ENCODE measurements at places on chromosomes 6 and 20.

DNA sequence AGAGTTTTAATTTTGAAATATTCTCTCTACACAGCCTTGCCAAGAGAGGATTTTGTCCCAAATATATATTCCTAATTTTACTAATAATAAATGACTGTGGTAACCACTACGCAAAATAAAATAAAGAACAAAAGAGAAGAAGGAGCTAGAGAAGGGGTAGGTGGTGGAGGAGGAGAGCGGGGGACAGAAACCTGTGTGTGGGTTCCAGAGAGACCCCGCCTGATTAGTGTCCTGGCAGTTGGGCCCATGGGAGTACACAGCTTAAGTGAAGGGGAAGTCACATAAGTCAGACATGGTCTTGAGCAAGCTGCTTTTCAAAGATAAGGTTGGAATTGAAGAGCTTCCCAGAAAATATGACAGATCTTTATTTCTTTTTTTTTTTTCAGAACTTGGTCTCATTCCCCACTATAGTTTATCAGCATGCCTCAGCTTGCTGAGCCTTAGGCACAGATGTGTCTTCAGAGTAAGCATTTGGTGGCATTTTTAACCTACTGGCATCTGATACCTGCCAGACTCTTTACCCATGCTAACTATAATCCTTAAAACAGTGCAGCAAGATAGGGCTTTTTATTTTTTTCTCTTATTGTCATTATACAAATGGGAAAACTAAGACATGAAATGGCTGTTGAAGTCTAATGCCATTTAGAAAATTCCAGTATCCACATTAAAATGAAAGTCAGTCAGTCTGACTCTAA, 9.6 kb upstream of the RHAG start:
- no peak for DNase-seq

GRCh38 chr6:22598339-22598738, 29.0 kb downstream of the HDGFL1 start:
- no peak for DNase-seq

DNA sequence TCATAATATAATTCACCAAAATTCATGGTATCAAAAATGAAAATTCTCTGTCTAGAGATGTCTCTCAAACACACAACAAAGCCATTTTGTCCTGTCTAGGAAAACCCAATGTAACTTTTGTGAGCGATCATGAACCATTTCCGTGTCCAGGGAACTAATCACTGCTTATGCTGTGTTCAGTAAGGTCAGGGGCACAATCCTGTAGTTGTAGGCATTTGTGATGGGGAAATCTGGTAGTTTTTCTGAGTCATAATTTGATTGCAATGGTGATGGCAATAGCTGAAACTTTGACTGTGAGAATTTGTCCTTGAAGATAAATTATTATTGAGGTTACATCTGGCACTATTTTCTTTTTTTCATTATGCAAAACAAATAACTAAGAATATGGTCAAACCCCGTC, 21.0 kb upstream of the GCLC start:
- no peak for DNase-seq

DNA sequence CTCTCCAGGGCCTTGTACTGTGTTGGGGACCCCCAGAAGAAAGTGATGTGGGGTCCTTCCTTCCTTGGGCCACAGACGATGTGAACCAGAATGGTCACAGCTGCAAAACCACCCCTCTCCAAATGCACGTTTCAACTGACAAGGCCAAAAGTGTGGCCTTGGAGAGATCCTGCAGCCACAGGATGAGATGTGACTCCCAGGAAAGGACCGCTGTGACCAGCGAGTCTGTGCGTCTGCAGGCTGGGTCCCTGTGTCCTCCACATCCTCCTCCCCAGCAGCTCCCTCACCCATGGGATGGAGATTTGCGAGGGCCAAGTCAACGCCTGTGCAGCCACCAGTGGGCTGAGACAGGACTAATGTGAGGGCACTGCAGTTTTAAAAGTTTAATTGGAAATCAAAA, 247.0 kb downstream of the ERMARD start:
- no peak for DNase-seq

GRCh38 chr20:37828684-37829083, 74.2 kb upstream of the VSTM2L start:
- no peak for DNase-seq

DNA sequence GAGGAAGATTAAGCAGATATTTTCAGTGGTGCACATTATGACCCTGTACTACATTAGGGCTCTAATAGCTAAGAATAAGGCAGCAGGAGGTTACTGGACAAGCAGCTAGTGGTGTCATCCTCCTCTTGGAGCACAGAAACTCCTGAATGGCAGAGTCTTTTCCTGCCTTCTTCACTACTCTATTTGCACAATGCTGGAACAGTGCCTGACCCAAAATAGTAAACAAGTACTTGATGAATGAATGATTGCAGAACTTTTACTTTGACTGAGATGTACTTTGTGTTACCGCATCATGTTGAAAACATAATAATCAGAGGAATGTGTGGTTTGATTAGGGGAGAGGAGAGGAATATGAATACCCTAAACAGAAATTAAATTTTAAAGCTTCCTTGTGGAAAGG, 30.0 kb upstream of the UST start:
- no peak for DNase-seq

DNA sequence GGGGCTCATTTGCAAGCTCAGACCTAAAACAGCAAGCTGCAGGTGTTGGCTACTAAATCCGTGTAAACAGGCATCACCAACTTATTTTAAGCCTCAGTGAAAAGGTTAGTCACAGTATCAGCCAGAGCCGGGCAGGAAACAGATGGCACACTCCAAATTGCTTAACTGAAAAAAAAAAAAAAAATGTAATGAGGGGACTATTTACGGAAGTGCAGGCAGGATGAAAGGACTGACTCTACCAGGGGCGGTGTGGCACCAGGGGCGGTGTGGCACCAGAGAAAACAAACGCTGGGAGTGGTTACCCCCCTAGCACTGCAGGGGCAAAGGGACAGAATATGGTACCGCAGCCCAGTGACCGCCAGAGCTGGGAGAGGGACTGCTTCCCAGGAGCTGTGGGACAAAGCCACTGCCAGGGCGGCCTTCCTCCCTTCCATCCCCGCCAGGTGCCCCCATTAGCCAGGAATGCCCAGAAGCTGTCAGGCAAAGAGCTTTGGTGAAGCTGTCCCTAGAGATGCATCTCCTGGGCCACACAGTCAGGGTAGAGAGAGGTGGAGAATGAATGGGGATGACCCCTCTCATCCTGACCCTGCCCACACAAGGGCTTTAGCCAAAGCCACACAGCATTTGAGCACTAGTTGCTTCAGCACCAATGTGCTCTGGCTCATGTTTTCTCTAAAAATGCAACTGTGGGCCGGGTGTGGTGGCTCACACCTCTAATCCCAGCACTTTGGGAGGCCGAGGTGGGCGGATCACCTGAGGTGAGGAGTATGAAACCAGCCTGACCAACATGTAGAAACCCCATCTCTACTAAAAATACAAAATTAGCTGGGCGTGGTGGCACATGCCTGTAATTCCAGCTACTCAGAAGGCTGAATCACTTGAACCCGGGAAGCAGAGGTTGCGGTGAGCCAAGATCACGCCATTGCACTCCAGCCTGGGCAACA, 39.6 kb upstream of the GFOD1 start:
- DNase-seq: no peak

DNA sequence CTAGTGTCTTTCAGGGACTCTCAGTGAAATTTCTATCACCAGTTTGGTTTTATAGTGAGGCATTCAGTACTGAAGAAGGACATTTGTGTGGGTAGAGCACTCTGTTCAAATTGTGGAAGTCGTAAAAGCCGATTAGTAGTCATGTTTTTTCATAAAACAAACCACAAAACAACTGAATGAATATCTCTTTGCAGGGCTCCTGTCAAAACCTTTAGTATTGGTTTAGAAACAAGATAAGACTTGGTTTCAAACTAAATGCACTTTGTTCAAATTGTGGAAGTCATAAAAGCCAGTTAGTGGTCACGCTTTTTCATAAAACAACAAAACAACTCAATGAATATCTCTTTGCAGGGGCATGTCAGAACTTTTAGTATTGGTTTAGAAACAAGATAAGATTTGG, 23.8 kb downstream of the ADGRF4 start:
- no peak for DNase-seq

GRCh38 chr6:3876866-3877265, 27.7 kb downstream of the FAM50B start:
- no peak for DNase-seq

GRCh38 chr6:36069573-36069972, 42.0 kb downstream of the MAPK14 start:
- DNase-seq: no peak

GRCh38 chr6:5752391-5752680, 254.4 kb downstream of the NRN1 start:
- no peak for DNase-seq

DNA sequence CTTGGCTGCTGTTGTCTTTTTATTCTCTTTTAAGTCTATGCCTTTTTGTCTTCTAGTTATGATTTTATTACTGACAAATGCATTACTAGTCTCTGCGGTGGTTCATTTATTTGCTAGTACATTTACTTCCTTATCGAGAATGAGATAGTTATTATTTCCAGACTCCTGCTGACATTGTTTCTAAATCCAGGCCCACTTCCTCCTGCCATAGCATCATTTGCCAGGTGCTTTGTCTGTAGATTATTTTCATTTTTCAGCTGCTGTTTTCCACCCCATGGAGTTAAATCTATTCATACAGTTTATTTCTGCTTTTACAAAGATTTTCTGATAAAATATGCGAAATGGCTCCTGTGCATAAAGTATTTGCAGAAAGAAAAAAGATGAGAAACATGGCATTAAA, 459.7 kb downstream of the MMUT start:
- no peak for DNase-seq

DNA sequence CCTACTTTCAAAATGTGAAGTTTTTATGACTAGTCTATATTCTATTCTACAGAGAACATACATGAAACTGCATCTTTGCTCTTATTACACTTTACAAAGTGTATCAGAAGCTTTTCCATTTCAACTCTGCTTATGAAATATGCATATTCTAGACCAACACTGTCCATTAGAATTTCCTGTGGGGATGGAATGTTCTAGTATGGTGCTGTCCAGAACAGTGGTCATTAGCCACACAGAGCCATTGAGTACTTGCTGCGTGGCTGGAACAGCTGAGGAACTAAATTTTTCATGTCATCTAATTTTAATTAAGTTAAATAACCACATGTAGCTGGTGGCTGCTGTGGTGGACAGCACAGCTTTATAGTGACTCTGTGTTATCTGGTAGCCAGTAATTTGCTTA, 105.9 kb upstream of the PDE10A start:
- DNase-seq: no peak

GRCh38 chr20:40600441-40601219, 88.4 kb downstream of the MAFB start:
- DNase-seq: no peak

- no peak for DNase-seq
Observed at GRCh38 chr6:46626228-46626909, 26.2 kb downstream of the CYP39A1 start.

- DNase-seq: peak; percentile 33
Observed at GRCh38 chr20:57698116-57698866, 11.5 kb downstream of the PMEPA1 start.

GRCh38 chr20:32440758-32441078, 82.6 kb downstream of the ASXL1 start:
- DNase-seq: no peak

DNA sequence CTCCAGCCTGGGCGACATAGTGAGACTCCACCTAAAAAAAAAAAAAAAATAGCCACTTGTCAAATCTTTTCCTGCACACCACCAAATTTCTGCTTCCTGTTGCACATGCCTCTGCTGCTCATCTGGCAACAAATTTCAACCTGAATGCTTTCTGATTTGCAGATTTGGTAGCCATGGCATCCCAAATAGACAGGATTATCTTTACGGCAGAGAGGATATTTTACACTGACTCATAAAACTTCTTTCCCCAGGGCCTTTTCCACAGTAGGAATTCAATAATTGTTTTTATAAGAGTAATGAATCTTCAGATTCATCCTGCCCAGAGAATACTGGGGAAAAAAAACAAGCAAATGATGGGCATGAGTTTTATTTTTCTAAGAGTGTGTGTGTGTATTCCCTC, 264.6 kb downstream of the FRK start:
- DNase-seq: no peak

DNA sequence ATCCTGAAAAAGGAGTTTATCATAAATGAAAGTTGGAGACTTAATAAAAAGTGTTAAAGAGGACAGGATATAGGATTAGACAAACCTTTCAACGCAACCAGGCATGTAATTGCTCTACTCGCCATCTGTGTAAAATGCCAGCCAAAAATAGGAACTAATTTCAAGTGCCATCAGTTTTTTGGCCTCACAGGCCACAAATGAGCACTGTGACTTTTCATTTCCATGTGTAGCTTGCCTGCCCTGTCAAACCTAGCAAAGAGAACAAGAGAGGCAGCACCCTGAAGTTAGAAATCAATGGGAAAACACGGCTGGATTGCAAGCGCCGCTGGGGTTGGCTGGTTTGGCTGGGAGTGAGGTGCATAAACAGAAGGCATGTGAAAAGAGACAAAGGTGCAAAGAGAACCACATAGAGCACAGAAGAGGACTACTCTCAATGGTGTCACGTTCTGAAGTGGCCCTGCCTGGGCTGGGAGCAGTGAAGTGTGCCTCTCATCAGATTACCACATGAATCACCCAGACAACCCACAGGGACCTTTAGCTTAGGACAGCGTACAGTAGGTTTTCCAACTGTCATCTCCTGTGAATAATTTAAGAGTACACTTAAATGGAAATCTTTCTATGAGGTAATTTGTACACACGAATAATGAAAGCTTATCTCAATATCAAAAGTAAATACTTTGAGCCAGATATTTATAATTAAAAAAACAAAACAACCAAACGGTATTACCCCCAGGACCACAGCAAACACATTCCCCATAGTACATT, 78.0 kb upstream of the NHSL1 start:
- DNase-seq: no peak

DNA sequence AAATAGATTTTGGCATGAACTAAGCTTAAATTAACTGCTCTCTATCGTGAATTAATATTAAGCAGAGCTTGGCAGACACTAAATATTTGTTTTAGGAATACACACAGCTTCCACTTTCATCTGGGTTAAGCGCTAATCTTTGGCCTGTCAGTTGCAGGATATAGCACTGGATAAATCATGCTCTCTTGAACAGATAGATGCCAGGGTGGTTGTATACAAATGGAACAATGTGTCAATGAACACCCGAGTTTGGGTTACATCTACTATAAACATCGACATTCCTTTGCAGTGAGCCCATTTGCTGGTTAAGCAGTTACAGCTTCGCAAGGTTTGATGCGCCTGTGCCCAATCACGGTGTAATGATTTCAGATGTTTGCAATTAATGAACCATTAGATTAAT, 338.2 kb upstream of the ZFP64 start:
- DNase-seq: no peak

GRCh38 chr6:160273196-160273595, 14.6 kb upstream of the SLC22A2 start:
- no peak for DNase-seq

DNA sequence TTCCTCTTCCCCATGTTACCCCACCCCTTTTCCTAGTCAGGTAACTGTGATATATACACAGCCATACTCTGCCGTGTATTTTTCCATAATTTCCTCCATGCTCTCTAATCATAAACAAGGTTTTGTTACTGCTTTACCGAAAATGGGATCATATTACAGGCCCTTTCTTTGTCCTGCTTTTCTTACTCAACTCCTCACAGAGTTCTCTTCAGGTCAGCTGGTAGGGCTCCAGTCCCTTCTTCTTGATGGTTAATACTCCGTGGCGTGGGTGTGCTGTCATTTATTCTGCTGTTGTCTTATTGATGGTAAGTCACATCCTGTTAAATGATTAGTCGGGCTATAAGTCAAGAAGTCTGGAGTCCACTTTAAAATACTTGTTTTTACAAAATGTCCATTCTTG, 24.9 kb upstream of the PI16 start:
- DNase-seq: no peak

GRCh38 chr6:130019326-130020072, 1.1 kb downstream of the L3MBTL3 start:
- DNase-seq: peak; percentile 6

GRCh38 chr6:46501136-46502089, 10.2 kb upstream of the RCAN2 start:
- no peak for DNase-seq

Measured in effector memory CD4-positive, alpha-beta T cell (primary cell).